ENCODE measurements at places on chromosomes 13 and 19. TPM values are rescaled to one million over a fixed set of nuclear protein-coding genes. Genes with fewer than 3 reads are reported as not detected.

DNA sequence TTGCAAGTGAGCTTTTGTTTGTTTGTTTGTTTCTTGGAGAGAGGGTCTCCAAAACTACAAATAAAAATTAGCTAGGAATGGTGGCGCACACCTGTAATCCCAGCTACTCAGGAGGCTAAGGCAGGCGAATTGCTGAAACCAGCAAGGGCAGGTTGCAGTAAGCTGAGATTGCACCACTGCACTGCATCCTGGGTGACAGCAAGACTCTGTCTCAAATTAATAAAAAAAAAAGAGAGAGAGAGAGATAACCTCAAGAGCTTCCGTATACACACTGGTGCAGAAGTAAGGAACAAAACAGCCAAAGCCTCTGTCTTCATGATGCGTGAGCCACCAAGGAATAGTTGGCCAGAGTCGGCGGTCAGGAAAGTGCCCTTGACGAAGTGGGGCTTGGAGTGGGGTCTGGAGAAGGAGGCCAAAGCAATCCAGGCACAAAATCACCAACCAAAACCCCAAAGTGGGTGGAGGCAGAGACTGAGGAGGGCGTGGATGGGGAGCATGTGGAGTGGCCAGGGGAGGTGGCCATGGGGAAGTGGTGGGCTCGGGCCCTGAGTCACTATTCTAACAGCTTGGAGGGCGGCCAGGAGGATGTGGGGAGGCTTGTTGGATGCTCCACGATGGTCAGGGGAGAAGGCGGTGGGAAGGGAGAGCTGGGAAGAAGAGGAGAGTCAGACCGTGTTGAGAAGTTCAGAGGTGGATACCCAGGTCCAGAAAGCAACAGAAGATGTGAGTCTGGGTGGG, 21.2 kb upstream of the TOMM40 start:
- no peak for DNase-seq

- no peak for DNase-seq
Observed at GRCh38 chr13:75416327-75417011, 65.5 kb downstream of the TBC1D4 start.

GRCh38 chr13:104281910-104282309, 1215.7 kb upstream of the SLC10A2 start:
- DNase-seq = no peak

GRCh38 chr19:33809960-33810359, 13.3 kb downstream of the KCTD15 start:
- DNase-seq = no peak

DNA sequence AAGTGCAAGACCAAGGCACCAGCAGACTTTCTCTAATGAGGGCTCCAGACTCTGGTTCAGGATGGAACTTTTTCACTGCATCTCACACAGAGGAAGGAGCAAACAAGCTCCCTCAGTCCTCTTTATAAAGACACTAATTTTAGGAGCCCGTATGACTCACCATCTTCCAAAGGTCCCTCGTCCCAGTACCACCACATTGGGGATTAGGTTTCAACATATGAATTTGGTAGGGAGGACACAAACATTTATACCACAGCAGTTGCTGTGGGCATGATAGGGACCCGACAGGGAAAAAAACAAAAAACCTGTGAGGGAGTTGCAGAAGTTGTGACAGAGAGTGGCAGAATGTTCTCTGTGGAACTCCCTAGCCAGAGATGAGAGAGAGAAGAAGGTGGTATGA, 6.5 kb upstream of the CNMD start:
- no peak for DNase-seq

DNA sequence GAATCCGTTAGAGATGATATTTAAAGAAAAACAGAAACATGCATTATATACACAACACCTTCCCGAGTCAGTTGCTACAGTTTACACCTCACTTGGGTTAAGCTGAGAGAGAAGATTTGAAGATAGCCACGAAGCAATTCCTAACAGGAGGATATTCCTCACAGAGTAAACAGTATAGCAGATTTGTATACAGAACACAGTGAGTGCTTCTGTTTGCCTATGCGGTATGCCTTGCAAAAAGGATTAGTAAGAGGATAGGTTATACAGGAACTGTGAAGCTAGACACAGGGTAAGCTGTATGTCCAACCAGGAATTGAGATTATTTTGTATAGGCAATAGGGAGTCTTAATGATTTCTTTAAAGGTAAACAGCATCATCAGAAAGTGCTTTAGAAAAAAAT, 471.8 kb downstream of the LIG4 start:
- DNase-seq = no peak

Gene ERICH4
- not detected for total RNA-seq

DNA sequence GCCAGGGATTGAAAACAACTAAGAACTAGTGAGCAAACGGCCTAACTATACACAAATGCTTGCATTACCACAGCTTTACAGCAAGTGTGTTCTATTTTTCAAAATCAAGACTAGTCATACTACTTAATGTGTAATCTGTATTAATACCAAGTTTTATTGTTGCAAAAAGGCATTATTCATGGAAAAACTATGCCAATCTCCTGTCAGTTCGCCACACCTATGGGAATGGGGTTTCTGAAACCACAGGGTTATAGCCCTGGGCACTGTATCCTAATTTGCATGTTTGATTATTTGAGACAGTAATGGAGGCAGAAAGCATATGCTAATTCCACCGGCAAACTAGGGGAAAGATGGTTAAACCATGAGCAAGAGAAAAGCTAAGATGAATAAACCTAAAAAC, 14.3 kb downstream of the GAS6 start:
- DNase-seq = no peak

GRCh38 chr13:98746968-98747367, 5.5 kb downstream of the SLC15A1 start:
- DNase-seq = no peak

Gene FGF14
- total RNA-seq = 20.4 TPM

Gene TEX101
- not detected for total RNA-seq

DNA sequence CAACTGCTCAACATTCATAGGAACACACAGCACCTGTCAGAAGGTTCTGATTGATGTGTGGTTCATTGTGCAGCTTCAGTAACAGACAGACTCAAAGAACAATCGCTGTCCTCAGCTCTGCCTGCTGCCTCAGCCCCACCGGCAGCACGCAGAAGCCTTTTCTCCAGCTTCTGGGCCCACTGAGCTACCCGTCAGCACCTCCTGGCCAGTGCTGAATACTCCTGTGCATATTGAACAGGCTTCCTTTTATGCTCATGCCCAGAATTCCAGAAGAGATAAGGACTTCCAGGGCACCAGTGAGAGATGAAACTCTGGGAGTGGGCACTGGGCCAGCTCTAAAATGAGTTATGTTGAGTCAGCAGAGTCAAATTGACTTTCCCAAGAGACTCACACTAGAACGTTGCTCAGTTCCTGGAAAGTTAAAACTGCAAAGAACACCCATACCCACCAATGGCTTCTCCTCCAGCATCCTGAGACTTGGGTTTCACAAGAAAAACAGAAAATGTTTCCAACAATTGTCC, 119.3 kb downstream of the COL4A1 start:
- DNase-seq = peak; percentile 61

DNA sequence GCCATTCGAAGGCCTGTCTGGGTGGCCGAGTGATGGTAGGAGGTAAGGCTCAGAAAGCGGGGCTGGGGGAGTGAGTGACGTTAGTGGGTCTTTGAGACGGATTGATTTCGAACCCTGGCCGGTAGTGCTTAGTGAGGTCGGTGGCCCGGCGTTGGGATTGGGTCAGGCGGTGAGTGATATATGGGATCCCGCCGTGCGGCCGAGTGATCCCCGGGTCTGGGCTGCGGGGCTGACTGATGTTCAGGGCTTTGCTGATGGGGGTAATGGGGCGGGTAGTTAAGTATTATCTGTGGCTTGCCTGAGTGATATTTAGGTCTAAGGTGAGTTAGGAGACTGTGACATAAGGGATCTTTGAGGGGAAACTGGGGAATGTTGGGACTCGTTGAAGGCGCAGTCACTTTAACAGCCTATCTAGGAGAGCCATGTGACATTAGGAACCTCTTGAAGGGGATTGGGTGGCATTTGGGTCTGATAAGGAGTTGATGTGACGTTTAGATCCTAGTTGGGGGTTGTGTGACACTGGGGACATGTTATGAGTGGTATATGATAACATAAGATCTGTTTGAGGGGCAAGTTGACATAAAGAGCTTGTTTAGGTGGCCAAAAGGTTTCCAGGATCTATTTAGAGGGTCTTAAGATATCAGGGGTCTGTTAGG, 543 bp downstream of the PSMC4 start:
- no peak for DNase-seq

DNA sequence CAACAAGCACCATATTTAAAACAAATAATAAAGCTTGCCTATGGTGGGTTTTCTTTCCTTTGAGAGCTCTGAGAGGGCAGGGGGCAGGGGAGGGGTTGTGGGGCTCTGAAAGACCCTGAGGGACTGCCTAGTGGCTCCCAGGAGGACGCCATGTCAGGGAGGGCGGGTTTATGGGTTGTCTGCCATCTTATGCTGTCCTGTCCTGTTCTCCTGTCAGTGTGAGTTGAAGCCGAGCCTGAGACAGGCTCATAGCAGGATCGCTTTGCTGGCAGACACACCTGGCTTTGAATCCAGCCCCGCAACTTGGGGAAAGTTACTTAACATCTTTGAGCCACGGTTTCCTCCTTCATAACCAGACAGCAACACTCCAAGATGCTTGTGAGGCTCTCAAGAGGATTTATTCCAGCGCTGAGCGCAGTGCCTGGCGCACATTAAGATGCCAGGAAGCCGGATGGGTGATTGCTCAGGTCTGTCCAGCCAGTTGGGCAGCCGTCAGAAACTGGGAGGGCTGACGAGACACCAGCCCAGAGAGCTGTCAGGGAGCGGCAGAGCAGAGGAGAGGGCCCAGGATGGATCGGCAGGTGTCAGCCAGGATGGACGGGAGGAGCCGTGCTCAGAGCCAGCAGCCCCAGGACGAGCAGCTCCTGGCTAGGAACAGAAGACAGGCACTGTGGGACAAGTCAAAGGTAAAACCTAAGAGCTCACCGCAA, 36.8 kb upstream of the C1QTNF9 start:
- DNase-seq = peak; percentile 53

- DNase-seq = no peak
Observed at GRCh38 chr13:55893540-55893939, 1247.2 kb upstream of the PRR20A start.

DNA sequence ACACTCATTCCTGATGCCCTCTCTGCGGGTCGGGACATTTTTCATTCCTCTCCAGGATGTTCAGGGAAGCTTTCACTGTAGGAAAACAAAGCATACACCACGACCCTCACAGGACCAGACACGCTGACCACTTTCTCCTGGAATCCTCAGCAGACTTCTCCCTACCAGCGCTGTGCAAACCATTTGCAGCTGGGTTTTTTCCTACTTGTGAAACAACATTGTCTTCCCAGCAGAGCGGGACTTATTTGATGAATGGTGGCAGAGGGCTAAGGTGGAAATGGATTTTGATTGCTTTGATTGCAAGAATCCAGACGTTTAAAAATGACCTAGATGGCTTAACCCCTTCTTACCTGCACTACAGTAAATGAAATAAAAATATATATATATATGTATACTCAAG, 265.9 kb downstream of the TBC1D4 start:
- DNase-seq = no peak

DNA sequence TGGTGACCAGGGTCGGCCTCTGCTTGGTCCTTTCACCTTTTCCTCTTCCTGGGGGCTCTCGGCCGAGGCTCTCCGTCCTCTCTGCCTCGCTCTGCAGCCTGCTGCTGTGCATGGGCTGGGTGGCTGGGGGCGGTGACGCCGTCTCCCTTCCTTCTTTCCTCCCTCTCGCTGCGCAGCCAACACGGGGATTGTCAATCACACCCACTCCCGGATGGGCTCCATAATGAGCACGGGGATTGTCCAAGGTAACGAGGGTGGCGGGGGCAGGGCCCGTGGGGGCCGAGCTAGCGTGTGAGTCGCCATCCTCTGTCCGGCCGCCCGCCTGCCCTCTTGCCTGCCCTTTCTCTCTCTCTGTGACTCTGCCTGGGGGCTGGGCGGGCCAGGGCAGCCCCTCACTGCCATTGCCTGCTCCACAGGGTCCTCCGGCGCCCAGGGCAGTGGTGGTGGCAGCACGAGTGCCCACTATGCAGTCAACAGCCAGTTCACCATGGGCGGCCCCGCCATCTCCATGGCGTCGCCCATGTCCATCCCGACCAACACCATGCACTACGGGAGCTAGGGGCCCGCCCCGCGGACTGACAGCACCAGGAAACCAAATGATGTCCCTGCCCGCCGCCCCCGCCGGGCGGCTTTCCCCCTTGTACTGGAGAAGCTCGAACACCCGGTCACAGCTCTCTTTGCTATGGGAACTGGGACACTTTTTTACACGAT, 7.1 kb downstream of the YIPF2 start:
- DNase-seq = no peak

Gene ZNF383
- total RNA-seq = 7.6 TPM

DNA sequence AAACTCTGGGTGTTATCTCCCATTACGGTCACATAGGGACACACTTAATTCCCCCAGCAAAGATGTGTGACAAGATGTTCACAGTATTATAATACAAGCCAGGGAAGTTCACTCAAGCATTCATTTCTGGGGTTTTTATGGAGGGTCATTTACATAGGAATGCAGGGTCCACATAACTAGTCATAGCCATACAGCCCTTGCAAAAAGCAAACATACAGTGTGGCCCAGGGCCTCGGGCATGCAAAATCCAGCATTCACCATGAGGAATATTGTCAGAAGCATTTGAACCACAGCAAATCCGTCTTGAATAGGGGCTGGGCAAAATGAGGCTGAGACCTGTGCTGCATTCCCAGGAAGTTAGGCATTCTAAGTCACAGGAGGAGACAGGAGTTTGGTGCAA, 13.0 kb upstream of the ZNF460 start:
- no peak for DNase-seq

Gene GPR18
- not detected for total RNA-seq

DNA sequence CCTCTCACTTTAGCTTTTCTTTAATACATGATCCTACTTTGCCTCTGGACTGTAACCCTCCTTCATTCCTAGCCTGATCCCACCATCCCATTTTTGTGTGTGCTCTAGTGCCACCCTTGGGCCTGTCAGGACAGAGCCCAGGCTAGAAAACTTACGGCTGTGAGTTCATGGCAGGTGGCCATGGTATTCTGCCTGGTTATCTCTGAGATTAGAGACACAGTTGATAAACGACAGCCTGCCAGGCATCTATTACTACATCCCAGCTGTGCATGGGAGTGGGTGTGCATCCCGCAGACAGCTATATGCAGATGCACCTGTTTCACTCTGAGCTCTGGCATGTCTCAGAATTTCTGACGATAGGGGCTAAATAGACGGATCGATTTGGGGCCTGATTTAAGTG, 110.9 kb downstream of the HS6ST3 start:
- DNase-seq = no peak

Gene ZC3H4
- 94.4 TPM for total RNA-seq

Gene KLF16
- 46.8 TPM for total RNA-seq

All from A673 (cell line).